Hematopoietic multipotent progenitor cell treated with erythropoietin and hydrocortisone succinate and interleukin-3 and kit ligand, for 4 days (in vitro differentiated cells): ENCODE measurements at places on chromosomes 1 and 21.

DNA sequence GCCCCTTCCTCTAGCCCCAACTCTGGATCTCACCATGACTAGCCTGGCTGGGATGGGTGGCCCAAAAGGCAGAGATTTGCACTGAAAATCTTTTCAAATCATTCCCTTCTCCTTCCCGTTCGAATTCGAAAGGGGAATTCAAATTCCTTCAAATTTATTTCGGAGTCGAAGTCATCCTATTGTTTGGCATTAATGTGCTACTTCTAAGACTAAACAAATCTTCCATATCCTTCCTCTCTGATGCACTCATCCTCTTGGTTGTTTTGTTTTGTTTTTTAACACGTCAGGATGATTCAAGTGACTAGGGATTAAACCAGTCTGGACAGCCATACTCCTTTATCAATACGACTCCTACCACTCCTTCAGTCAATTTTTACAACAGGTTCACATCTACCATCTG is 95.5 kb upstream of the SGIP1 start:
- DNase-seq: no peak

- no peak for DNase-seq
Observed at GRCh38 chr1:77984629-77985028, 5.8 kb upstream of the FUBP1 start.

DNA sequence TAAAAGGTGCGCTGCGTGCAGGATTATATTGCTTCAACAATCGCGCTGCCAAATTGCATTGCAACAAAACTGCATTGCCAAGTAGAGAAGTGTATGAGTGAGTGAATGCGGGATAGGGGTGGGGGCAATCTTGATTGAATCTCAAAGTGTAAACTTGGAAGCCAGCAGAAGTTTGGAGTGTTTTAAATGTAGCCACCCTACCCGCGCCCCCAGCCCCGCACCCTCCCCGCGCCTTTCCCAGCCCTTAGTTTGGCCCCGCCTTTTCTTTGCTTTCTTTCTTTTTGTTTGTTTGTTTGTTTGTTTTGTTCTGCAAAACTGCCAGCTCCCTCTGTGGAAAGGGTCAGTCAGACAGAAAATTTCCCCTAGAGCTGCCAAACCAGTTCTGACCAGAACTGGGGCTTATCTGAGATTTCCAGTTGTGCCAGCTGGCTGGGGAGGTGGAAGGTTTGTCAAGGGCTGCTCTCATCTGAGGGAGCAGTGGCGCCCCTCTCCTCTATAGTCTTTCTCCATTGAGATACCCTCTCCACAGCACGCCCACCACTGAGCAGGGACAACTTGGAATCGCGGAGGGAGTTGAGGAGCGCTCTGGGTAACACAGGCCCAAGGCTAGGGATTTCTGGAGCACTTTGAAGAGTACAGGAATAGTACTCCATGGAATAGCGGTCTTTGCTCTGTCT is 666 bp upstream of the BEND5 start:
- peak; percentile 51 for DNase-seq

DNA sequence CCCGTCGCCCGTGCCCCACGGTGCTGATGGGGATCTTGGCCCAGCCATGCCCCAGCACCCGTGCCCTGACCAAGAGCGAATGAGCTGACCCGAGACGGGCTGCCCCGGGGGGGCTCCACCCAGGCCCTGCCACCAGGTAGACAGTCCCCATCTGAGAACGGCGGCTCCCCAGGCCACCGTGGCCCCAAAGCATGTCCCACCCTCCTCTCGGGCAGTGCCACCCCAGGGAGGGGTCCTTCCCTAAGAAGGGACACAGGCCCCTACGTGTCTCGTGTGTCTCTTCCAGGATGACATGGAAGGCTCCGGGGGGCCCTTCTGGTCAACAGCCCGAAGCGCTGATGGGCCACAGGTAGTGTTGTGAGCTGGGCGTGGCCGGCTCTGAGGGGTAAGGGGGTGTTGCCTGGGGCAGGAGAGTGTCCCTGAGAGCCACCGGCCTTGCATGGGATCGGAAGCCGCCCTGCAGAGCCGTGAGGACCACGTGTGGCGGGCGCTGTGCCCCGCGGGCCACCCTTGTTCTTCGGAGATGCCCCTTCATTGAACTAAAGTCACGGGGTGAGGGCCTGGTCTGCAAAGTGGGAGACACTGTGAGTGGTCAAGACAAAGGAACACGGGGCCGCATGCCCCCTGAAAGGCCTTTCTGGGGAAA is 55.0 kb downstream of the SLC19A1 start:
- DNase-seq: no peak

- DNase-seq: peak; percentile 20
Observed at GRCh38 chr1:237470712-237471338, 419.9 kb downstream of the ZP4 start.

DNA sequence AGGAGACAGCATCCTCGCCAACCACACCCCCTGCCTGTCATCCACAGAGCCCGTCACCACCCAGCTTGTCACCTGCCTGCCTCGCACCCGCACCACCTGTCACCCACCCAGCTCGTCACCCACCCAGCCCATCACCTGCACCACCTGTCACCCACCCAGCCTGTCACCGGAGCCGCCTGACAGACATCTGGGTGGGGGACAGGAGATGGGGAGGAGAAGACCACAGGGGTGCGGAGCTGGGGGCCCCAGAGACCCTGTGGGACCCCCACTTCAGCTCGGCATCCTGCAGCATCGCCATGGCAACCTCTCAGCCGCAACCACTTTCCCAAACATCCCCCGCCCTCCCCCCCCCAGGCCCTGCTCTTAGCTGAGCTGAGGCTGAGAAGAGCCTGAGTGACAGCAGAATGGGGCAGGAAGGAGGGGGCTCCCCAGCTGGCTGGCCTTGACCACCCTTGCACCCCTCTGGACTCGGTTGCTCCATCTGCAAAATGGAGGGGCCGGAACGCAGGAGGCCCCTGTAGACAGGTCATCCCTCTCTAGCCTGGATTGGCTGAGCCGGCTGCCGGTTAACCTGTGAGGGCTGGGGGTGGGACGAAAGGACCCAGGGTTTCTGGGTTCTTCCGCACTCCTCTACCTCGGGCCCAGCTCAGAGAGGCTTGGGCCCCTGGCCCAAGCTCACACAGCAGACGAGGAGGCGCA is 11.6 kb downstream of the AHDC1 start:
- DNase-seq: no peak

- peak; percentile 44 for DNase-seq
Observed at GRCh38 chr1:155834296-155834926, 22.6 kb downstream of the GON4L start.

GRCh38 chr1:153306303-153307220 is 6.2 kb downstream of the PGLYRP3 start:
- DNase-seq: no peak

- DNase-seq: no peak
Observed at GRCh38 chr1:60262701-60263100, 189.1 kb upstream of the C1orf87 start.

DNA sequence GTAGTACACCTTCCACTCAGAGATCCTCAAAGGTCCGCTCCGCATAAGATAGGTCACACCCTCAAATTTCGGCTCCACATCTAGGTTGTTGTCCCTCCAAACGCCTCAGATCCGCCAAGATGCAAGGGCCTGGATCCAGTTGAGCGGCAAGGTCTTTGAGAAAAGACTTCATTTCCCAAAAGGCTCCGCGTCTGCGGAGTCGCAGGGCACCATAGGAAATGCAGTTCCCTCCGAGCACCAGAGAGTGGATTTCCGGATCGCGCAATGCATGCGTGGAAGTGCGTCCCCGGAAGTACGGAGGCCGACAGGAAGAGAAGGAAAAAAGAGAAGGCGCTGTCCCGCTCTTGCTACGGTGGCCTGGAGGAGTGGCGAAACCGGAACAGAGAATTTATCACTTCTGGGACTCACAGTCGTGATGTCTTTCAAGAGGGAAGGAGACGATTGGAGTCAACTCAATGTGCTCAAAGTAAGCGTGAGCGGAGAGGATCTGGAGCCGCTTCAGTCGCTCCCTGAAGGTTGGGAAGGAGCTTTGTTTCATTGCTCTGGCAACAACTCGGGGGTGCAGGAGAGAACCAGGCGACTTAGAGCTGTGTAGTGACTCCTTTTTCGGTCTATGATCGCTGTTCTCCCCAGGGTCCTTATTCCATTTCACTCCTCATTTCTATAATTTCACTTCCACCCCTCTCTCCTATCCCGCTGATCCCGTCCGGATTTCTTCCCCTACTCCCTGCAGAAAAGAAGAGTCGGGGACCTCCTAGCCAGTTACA is at the start of the genes LYSMD1 and SCNM1:
Gene LYSMD1, minus strand, starts transcription at position 165 of the 767 bp plus-strand sequence. CDS start 644 bp downstream, outside the sequence.
Gene SCNM1, plus strand, starts transcription at position 407 of the 767 bp plus-strand sequence. Its CDS starts 9 bp downstream, at position 416.
- DNase-seq: peak; percentile 100

GRCh38 chr1:51583532-51583931 is 33.4 kb upstream of the OSBPL9 start:
- no peak for DNase-seq

DNA sequence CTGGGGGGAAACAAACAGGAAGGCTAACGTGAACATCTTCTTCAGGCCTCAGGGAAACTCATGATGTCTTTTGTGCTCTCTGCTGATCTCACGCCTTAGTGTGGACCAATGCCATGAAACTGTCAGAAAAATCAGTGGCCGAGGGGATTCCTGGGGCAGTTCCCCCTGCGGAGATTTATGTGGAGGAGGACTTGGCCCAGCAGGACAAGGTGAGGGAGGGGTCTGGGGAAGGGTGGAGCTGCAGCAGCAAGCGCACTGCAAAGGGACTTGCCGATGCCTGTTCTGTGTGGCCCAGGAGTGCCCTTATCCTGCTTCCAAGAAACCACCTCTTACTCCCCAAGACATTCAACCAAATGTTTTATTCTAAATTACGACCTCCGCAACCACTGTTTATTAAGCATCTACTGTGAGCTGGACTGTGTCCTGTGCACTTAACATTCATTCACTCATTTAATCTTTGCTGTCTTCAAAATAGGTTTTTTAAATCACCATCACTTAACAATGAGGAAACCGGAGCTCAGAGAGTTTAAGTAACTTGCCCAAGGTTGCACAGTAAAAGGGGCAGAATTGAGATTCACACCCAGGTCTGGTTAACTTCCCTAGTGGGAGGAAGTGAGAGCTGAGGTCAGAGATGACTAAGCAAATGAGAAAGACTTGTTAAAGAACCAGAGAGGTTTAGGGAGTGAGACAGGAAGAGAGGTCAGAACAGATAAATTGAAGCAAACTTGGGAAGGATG is 49.7 kb downstream of the FHAD1 start:
- DNase-seq: peak; percentile 31

DNA sequence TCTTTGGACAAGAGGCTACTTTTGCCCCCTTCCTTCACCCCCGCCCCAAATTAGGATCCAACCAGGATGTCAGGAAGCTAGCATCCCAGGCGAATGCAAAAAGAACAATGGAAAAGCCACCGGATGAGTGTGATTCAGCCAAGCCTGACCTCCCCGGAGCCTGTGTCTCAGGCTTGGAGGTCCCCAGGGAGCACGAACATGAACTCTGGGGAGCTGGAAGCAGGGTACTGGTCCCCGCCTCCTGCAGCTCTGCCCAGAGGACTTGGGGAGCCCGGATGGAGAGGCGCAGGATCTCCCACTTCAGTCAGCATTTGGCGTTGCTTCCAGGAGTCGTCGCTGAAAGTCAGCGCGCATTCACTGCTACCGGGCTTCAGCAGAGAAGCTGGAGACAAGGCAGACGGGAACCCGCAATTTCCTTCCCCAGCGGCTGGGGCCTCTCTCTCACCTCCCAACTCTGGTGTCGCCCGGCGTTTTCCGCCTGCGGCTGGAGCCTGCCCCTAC is 1.8 kb upstream of the TBX15 start:
- DNase-seq: peak; percentile 46
